ENCODE measurements at places on chromosomes 1 and 21.
A peak's percentile ranks its signal among the peaks of the same experiment; 100 is the strongest.

- DNase-seq: no peak
Observed at GRCh38 chr1:67540733-67541125, 110.5 kb upstream of the SERBP1 start.

DNA sequence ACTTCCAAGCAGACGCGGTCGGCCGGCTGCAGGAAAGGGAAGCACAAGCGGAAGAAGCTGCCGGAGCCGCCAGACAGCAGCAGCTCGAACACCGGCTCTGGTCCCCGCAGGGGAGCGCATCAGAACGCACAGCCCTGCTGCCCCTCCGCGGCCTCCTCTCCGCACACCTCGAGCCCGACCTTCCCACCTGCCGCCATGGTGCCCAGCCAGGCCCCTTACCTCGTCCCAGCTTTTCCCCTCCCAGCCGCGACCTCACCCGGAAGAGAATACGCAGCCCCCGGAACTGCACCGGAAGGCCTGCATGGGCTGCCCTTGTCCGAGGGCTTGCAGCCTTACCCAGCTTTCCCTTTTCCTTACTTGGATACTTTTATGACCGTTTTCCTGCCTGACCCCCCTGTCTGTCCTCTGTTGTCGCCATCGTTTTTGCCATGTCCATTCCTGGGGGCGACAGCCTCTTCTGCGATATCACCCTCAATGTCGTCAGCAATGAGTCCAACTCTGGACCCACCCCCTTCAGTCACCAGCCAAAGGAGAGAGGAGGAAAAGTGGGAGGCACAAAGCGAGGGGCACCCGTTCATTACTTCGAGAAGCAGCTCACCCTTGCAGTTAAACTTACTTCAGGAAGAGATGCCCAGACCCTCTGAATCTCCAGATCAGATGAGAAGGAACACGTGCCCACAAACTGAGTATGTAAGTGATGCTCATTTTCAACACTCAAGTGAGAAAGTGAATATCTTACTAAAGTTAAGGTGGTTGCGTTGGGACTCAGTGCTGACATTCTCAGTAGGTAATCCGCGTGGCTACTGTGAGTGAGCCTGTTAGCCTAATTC is 25.5 kb downstream of the UTS2 start:
- DNase-seq: no peak

DNA sequence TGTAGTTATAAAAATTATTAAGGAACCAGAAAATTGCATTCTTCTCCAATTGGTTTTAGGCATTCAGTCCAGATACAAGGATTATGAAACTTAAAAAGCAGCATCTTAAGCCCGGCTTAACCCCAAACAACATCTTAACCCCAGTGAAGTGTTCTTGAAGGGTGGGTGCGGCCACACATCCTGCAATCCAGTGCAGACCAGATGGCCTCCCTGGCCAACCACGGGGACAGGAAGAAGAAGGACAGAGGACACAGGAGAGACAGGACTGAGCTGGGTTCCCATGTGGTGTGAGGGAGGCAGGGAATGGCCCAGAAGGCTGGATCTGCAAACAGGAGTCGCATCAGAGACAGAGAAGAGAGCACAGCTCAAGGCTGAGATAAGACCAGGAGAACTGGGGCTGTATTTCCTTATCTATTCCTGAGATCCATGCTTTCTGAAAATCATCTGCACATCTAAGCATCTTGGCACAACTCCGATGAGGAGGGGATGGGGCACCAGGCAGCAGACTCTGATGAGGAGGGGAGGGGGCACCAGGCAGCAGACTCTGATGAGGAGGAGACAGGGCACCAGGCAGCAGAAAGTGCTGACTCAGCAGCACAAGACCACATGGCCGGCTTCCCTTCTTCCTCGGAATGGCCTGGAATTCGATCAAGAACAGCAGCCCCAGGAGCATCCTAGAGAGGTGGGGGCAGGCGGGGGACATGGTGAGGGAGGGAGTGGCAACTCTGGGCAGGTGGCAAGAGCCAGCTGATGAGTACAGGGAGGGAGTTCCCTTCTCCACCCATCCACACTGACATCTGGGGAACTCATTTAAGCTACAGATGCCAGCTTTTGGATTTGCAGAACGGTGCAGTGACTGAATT is 26.6 kb downstream of the ABCG1 start:
- DNase-seq: peak; percentile 21

DNA sequence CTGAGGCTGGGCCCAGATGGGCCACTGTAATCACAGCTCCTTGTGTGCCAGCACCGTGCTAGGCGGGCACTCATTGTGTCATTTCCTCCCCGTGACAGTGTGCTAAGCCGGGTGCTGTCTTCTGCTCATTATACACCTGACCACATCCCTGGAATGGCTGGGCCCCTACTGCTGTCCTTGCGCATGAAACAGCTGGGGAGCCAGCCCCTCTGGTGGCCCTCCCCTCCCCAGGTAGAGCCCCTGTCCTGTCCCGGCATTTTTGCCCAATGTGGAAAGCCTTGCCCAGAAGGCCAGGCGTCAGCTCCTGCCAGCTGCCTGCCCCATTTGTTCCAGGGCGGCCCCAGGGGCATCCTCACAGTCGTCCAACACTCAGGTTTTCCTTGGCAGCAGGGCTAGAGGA is 107.4 kb upstream of the CASZ1 start:
- no peak for DNase-seq

- DNase-seq: no peak
Observed at GRCh38 chr1:83024251-83024767, 974.6 kb downstream of the TTLL7 start.

DNA sequence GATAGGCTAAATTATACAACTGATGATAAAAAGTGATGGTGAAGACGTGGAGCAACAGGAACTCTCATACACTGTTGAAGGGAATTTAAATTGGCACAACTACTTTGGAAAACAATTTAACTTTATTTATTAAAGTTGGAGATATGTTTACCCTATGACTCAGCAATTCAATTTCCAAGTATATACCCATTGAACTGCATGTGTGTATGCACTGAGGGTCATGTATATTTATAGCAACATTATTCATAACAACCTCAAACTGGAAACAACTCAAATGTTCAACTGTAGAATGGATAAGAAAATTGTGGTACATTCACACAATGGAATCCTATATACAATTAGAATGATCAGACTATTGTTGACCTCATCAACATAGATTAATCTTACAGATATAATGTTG is 16.5 kb upstream of the BCAS2 start:
- no peak for DNase-seq

- DNase-seq: no peak
Observed at GRCh38 chr1:247614625-247615024, 9.2 kb downstream of the OR2G3 start.

DNA sequence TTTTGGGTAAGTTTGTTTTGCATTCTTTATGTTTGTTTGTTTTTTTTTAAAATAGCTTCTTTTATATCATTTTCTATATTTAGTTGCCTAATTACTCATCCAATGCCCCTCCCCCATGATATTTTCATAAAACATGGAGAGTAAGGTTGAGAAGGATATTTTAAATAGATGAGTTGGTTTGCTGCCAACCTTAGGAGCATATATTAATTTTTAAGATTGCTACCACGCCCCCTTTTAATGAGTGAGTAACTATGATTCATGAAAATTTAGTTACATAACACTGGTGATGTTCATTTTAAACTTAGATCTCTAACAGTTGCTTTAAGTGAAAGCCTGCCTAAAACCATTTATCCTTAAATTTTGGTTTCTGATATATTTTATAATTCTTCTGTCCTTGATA is 18.7 kb downstream of the TMEM50A start:
- DNase-seq: no peak

- DNase-seq: no peak
Observed at GRCh38 chr1:209686322-209686721, 11.1 kb downstream of the G0S2 start.

All from NCI-H1092 treated with DMSO at 0.1 percent for 48 hours (cell line).